ENCODE measurements at places on chromosomes 4 and X. TPM values are rescaled to one million over a fixed set of nuclear protein-coding genes. Genes with fewer than 3 reads are reported as not detected.

The IL21 gene
- not detected for total RNA-seq

The IL15 gene
- total RNA-seq, result not detected

The GRID2 gene
- 0.17 TPM for total RNA-seq

The GC gene
- not detected for total RNA-seq

The FGFRL1 gene
- 9.6 TPM for total RNA-seq

The PPP4R3C gene
- total RNA-seq, result not detected

The HMX1 gene
- 0.19 TPM for total RNA-seq

The ATRX gene
- 106 TPM for total RNA-seq

The SPACA5 gene
- total RNA-seq, result not detected

The CD38 gene
- total RNA-seq, result 0.19 TPM

The INTS6L gene
- total RNA-seq, result 10.4 TPM

The AMELX gene
- not detected for total RNA-seq

The CRMP1 gene
- total RNA-seq, result 91.4 TPM

The CCDC160 gene
- 21.6 TPM for total RNA-seq

The NMU gene
- total RNA-seq, result 1.8 TPM

The RAB39B gene
- 8.7 TPM for total RNA-seq

The FHDC1 gene
- total RNA-seq, result 4.8 TPM

The FGA gene
- total RNA-seq, result not detected

The NPY5R gene
- total RNA-seq, result 1.3 TPM

The P2RY4 gene
- not detected for total RNA-seq

The PPBP gene
- not detected for total RNA-seq

The GUCY1A1 gene
- total RNA-seq, result 2.5 TPM

The NIPAL1 gene
- total RNA-seq, result 1.2 TPM

The DUSP9 gene
- 0.21 TPM for total RNA-seq

The OTUD6A gene
- not detected for total RNA-seq

The CENPVL2 gene
- total RNA-seq, result 0.56 TPM

The FMR1NB gene
- not detected for total RNA-seq

The AFF2 gene
- total RNA-seq, result 13.5 TPM

The SPRY1 gene
- 35.9 TPM for total RNA-seq

The RPL34 gene
- total RNA-seq, result 1,625 TPM

The PIM2 gene
- total RNA-seq, result 16.6 TPM

The LRIT3 gene
- total RNA-seq, result 0.15 TPM

The STPG2 gene
- 0.06 TPM for total RNA-seq

The GPR82 gene
- not detected for total RNA-seq

The GYPB gene
- total RNA-seq, result not detected

The CLGN gene
- total RNA-seq, result 22.7 TPM

The CSAG3 gene
- total RNA-seq, result not detected

The SLC30A9 gene
- total RNA-seq, result 83.9 TPM

The HSFX2 gene
- total RNA-seq, result 0.77 TPM

The GATA1 gene
- total RNA-seq, result not detected

The TLL1 gene
- total RNA-seq, result not detected

The RAB33A gene
- 5.1 TPM for total RNA-seq

The CYSLTR1 gene
- not detected for total RNA-seq

The PDE5A gene
- total RNA-seq, result 32.4 TPM

The TEX13C gene
- total RNA-seq, result not detected

The KCND1 gene
- 0.39 TPM for total RNA-seq

The SLC25A14 gene
- total RNA-seq, result 19.2 TPM

Measured in neural progenitor cell (in vitro differentiated cells).